ENCODE measurements at places on chromosomes 6 and 20.

- DNase-seq, result no peak
Measured at GRCh38 chr6:45667766-45668165, 290.0 kb upstream of the SUPT3H start.

DNA sequence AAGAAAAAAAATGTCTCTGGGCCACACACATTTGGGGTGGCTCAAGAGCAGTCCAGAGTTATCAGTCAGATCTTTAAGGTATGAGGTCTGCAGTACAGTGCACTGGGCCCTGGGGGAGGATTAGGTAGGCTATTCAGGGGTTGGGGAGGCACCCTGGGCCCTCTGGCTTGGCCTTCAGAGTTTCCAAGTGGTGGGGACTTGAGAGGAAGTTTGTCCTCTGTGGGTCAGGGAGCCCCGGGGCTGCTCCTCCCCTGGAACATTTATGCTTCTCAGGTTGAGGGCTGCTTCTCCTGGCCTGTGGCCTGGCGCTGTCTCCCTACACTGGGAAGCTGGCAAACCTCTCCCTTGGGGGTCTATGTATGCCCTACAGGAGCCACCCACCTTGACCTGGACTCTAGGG is 46.0 kb downstream of the PTK7 start:
- DNase-seq, result no peak

GRCh38 chr6:27188061-27188884 is 59.2 kb upstream of the PRSS16 start:
- no peak for DNase-seq

DNA sequence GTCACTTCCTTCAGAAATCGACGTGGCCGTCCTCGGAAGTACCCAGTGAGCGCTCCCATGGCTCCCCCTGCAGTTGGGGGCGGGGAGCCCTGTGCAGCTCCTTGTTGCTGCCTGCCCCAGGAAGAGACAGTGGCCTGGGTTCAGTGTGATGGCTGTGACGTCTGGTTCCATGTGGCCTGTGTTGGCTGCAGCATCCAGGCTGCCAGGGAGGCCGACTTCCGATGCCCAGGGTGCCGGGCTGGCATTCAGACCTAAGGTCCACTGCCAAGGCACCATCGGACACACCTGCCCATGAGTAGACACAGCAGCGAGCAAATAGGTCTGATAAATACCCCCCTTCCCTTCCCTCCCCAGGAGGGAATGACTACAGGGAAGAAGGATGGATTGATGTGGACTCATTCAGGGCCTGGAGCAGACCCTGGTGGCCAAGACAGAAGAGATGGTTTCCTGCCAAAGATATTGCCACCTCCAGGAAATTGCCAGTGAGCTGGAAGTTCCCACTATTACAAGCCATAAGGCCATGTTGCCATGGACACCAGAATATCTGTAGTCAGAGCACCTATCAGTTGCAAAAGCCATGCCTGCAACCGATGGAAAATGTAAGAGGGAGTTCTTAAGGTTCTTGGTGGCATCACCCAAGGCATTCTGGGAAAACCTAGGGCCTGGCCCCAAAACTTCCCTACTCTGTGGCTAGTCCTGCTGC is 4.2 kb downstream of the TCF19 start:
- DNase-seq, result no peak

- DNase-seq, result no peak
Measured at GRCh38 chr6:38171997-38172738, 352.6 kb downstream of the ZFAND3 start.

- DNase-seq, result no peak
Measured at GRCh38 chr20:14801591-14802325, 464.3 kb upstream of the FLRT3 start.
